ENCODE measurements at places on chromosomes 5 and 9. TPM values are rescaled to one million over a fixed set of nuclear protein-coding genes. Genes with fewer than 3 reads are reported as not detected.

The CDX1 gene
- not detected for total RNA-seq

The CSF1R gene
- not detected for total RNA-seq

The THBS4 gene
- total RNA-seq: 0.41 TPM

The CTXN3 gene
- not detected for total RNA-seq

The ZNF462 gene
- total RNA-seq: not detected

The PRDM9 gene
- not detected for total RNA-seq

DNA sequence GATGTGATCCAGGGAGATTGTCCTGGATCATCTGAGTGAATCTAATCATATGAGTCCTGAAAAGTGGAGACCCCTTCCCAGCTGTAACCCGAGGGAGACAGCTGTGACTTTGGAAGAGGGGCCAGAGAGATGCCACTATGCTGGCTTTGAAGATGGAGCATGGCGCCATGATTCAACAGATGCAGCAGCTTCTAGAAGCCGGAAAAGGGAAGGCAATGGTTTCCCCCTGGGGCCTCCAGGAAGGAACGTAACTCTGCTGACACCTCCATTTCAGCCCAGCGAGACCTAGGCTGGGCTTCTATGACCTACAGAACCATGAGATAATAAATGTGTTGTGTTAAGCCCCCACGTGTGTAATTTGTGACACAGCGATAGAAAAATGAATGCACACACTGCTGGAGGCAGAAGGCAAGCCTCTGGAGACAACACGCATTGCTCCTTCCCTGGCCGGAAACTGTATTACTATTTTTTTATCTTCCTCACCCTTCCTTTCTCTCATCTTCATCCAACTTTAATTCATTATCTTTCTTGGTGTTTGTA is 16.6 kb upstream of the SARDH start:
- DNase-seq: no peak

- no peak for DNase-seq
These were observed 34.5 kb downstream of the KCTD16 start for GRCh38 chr5:144205141-144205551.

GRCh38 chr9:86867804-86868313 is 79.4 kb downstream of the GAS1 start:
- no peak for DNase-seq

GRCh38 chr5:126998201-126998631 is 32.1 kb downstream of the MARCHF3 start:
- no peak for DNase-seq

DNA sequence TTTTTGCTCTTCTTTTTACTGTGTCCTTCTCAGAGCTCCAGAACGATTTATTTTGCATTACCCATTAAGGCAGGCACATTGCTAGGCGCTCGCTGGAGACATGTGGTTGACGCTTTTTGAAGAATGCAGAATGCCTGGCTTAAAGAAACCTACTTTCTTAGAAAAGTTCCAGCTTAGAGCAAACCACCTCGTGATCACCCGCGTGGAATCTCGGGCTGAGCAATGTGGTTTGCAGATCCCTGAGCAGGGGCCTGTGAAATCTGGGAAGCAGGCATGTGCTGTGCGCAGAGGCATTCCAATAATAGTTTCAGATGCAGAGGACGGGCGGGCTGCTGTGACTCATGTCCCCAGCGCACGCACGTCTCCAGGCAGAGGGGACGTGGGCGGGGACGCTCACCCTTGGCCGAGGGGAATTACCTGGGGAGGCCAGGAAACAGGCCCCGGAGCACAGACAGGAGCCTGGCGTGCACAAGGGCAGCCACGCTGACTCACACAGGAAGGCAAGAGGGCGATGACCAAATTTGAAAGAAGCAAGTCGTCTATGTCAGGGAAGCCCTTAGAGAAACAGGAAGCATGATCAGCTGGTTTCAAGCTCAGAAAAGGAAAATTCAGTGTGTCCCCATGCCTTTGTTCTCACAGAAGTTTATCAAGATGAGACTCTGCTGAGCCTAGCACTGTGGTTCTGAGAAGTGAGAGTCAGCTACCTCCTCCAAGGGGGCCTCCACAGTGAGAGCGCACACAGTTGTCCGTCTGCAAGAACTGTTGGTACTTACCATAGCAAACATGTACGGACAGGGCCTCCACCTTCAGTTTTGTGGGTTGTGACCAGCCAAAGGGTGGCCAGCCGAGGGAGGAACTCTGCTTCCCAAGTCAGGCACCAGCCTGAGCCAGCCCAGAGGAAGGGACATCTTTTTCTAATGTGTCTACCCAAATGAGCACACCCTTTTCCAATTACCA is 218.6 kb downstream of the PIK3R1 start:
- peak; percentile 97 for DNase-seq

DNA sequence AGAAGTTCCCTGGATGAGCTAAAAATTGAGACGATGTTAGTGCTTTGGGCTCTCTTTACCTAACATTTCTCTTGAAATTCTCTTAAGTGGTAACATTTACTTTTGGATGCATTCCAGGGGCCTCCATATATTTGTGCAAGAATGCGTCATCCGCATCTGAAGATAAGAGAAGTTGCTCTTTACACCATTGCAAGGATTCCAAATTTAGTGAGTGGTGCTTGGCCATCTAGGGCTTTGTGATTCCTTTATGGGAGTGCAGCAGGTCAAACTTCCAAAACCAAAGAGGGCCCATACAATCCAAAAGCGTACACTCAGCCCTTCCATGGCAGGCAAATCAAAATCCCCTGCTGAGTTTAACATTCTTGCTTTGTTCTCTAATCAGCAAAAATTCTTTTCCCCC is 102.0 kb upstream of the DMAC1 start:
- no peak for DNase-seq

- no peak for DNase-seq
These were observed 8.1 kb upstream of the PTPN3 start for GRCh38 chr9:109506097-109506712.

- DNase-seq: no peak
These were observed 41.7 kb upstream of the BNC2 start for GRCh38 chr9:16912197-16912596.

GRCh38 chr5:119949426-119949999 is 320.2 kb downstream of the FAM170A start:
- DNase-seq: no peak

GRCh38 chr5:154168395-154168794 is 22.1 kb upstream of the GALNT10 start:
- DNase-seq: no peak

DNA sequence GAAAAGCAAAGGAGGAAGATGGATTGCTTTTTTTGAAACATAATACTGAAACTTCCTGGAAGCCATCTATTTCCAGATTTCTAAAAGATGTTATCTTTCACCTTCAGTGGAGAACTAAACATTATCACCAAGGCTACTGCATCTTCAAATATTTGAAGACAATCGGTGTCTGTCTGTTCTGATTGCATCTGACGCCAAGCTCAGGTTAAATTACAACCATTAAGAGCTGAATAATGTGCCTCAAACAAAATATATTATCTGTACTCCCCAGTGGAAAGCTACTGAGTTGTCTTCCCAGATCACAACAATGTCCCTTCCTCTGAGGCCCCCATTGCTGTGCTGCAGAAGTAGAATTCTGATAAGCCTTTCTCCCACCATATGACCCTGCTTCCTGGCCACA is 342.3 kb downstream of the PLK2 start:
- DNase-seq: no peak

All from activated naive CD8-positive, alpha-beta T cell treated with anti-CD3 and anti-CD28 coated beads for 36 hours (primary cell).